Tibial artery (tissue), 4 donors: ENCODE measurements at places on chromosomes 4 and X.

GRCh38 chrX:110561034-110561433 is 202.4 kb downstream of the RTL9 start:
- no peaks in the 10 kb centered on the region for H3K4me1 ChIP-seq
- no peaks in the 10 kb centered on the region for H3K27me3 ChIP-seq
- H3K36me3 ChIP-seq = no peaks in the 10 kb centered on the region
- no peak overlapping the region for H3K4me3 ChIP-seq
- DNase-seq = no peak

- no peaks in the 10 kb centered on the region for H3K4me1 ChIP-seq
- H3K27ac ChIP-seq = no peak overlapping the region
- no peaks in the 10 kb centered on the region for H3K27me3 ChIP-seq
- no peak overlapping the region for H3K4me3 ChIP-seq
Observed at GRCh38 chr4:26179316-26179760, 141.5 kb upstream of the RBPJ start.

GRCh38 chrX:7730071-7730470 is 112.9 kb upstream of the VCX start:
- H3K36me3 ChIP-seq = no peaks in the 10 kb centered on the region
- no peak overlapping the region for H3K27ac ChIP-seq
- no peak for DNase-seq
- no peaks in the 10 kb centered on the region for H3K27me3 ChIP-seq
- H3K4me1 ChIP-seq = no peaks in the 10 kb centered on the region
- H3K4me3 ChIP-seq = no peak overlapping the region

GRCh38 chrX:70172221-70172620 is 5.1 kb upstream of the DGAT2L6 start:
- H3K4me3 ChIP-seq = no peak overlapping the region
- DNase-seq = no peak
- H3K27ac ChIP-seq = no peak overlapping the region

DNA sequence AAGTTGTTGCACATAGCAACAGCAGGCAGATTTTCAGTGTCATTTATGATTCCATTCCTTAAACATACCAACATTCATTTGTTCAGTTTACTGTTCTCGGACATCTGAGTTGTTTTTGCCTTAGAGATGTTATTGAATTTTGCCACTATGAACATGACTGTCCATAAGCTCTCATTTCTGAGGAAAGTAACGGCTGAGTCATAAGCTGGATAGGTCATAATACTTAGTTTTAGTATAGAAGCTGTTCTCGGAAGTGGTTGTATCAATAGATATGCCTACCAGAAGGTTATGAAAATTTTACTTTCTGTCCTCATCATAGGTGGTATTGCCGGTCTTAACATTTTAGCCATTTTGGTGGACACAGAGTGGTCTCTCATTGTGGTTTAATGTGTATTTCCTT is 157.1 kb upstream of the CLNK start:
- no peaks in the 10 kb centered on the region for H3K27me3 ChIP-seq
- no peaks in the 10 kb centered on the region for H3K4me1 ChIP-seq
- no peaks in the 10 kb centered on the region for H3K36me3 ChIP-seq
- no peak overlapping the region for H3K27ac ChIP-seq
- no peak overlapping the region for H3K4me3 ChIP-seq

DNA sequence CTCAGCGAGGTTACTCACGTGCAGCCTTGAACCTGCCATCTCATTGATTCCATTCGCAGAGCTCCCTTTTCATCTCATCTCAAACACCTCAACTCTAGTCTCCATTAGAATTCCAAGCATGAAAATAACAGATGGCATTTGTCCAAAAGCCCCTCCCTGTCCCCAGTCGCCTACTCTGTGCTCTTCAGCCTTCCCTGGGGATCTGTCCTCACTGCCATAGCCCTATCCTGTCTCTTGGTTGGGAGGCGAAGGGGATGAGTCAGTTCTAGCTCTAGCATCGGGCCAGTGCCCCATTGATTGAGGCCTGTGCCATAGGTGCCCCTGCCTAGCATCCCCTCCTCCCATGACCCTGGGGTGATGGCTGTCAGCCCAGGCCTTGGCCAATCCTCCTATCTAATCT is 134.0 kb upstream of the PJA1 start:
- DNase-seq = no peak
- H3K36me3 ChIP-seq = no peaks in the 10 kb centered on the region
- H3K27ac ChIP-seq = no peak overlapping the region

- no peak overlapping the region for H3K4me3 ChIP-seq
- no peak overlapping the region for H3K27ac ChIP-seq
- no peaks in the 10 kb centered on the region for H3K4me1 ChIP-seq
Observed at GRCh38 chrX:8586953-8587352, 122.3 kb downstream of the VCX3B start.

GRCh38 chr4:1958276-1959103 is 50.3 kb downstream of the NELFA start:
- H3K36me3 ChIP-seq = peaks cover 72% of the 10 kb centered on the region
- no peaks in the 10 kb centered on the region for H3K4me1 ChIP-seq
- no peak overlapping the region for H3K4me3 ChIP-seq
- no peaks in the 10 kb centered on the region for H3K27me3 ChIP-seq
- no peak for DNase-seq

DNA sequence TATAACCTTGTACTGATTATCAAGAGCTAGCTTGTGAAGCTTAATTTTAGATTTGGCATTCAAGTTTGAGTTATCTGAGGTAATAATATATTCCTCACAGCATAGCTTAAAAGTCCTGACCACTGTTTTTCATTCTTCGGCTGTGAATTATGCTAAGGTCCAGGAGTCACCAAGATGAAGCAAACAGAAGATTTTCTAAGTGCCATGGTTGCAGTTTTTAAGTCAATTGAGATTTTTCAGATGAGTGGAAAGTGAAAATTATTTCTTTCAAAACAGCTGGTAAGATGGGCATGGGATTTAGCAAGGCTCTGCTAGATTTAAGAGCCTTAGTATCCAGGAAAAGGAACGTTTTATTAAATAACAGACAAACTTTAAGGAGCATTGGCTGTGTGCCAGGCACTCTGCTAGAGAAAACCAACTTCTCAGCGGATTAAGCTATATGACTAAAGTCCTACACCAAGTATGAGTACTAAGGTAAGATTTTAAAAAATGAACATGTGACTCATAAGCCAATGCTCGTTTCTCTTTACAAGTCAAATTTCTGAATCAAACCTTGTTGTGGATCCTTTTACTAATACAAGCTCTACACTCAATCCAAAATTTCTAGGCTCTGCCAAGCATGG is 149.9 kb upstream of the IL15 start:
- H3K4me3 ChIP-seq = no peak overlapping the region
- no peaks in the 10 kb centered on the region for H3K27me3 ChIP-seq
- H3K27ac ChIP-seq = no peak overlapping the region

- DNase-seq = no peak
- no peak overlapping the region for H3K27ac ChIP-seq
- no peaks in the 10 kb centered on the region for H3K36me3 ChIP-seq
- no peaks in the 10 kb centered on the region for H3K4me1 ChIP-seq
- H3K4me3 ChIP-seq = no peak overlapping the region
- H3K27me3 ChIP-seq = no peaks in the 10 kb centered on the region
Observed at GRCh38 chr4:14504162-14504561, 498.1 kb upstream of the CPEB2 start.

DNA sequence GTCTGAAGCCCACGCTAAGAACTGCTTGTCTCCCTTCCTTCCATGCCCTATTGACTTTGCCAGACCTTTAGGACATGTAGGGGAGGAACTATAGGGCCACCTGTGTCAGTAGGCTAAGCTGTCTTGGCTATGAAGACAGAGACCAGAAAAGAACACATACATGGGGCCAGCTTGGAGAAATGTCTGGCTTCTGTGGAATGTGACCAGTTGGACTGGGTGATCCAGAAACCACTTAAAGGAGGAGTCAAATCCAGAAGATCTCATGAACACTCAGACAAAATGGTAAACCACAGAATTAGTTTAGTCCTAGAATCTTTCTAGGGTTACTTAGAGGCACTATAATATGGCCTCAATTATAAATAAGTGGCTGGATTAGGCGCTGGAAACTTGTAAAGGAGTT is 42.0 kb downstream of the PHKA2 start:
- H3K27ac ChIP-seq = no peak overlapping the region
- H3K4me1 ChIP-seq = no peaks in the 10 kb centered on the region
- DNase-seq = no peak
- no peak overlapping the region for H3K4me3 ChIP-seq
- no peaks in the 10 kb centered on the region for H3K36me3 ChIP-seq

DNA sequence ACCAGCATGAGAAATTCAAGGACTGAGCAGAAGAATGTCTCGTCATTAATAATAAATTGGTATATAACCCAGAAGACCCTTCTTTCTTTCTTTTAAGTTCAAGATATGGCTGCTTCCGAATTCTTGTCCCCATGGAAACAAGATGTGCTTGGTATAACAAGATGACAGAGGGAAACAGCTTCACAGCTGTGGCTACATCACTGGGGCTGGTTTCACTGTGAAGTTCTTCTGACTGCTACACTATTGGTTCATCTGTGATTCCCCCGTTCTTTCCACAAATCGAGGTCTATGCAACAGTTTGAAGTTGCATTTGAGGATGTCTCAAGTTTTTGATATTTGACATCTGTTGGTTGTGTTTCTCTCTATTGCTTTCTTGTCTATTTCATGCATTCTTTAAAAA is 12.3 kb upstream of the DTHD1 start:
- H3K4me3 ChIP-seq = no peak overlapping the region
- no peaks in the 10 kb centered on the region for H3K4me1 ChIP-seq
- H3K36me3 ChIP-seq = no peaks in the 10 kb centered on the region
- no peaks in the 10 kb centered on the region for H3K27me3 ChIP-seq
- H3K27ac ChIP-seq = no peak overlapping the region

GRCh38 chr4:112023402-112023950 is 121.8 kb upstream of the FAM241A start:
- no peak overlapping the region for H3K27ac ChIP-seq
- DNase-seq = no peak
- H3K4me3 ChIP-seq = no peak overlapping the region

DNA sequence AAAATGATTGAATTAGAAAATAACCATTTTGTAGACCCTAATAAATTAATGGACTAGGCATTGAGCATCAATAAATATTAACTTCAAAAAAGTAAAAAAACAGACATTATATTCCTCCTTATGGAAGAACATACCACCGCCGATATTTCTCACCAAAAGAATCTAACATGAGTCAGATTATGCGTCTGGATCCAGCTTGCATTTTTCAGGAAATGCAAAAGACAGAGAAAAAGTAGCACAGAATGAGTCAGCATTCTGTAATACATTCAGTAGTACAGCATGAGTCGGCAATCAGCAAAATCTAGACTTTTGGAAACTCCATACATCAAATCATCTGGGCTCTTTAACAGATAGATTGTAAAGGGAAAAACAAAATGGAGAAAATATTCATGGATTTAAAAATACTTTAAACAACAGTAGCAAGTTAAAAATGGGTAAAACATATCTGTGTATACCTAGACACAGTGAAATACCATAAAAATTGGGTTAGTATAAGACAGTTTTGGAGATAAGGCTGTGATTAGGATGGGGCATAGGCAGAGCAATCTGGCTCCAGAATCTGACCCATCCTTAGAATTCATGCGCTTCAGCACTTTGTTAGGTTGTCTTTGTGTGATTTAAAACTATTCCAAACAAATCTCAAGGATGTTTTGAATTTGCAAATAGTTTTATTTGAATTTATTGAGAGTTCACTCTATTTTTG is 633.0 kb upstream of the FAM241A start:
- no peak for DNase-seq
- no peak overlapping the region for H3K27ac ChIP-seq
- no peak overlapping the region for H3K4me3 ChIP-seq
- H3K36me3 ChIP-seq = no peaks in the 10 kb centered on the region
- no peaks in the 10 kb centered on the region for H3K27me3 ChIP-seq

DNA sequence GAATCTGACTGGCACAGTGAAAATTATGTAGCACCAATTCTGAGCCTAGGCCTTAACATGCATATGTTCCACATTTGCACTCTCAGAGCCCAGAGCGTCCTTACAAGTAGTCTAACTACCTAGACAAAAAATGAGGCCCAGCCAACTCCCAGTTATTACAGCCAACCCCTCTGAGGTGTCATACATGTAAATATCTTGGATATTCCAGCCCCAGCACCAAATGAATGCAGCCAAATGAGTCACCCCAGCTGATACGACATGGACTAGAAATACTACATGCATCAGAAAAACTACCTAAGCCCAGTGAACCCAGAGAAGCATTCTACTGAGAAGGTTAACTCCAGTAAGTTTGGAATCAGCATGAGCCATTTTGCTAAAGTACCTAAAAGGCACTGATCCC is 145.1 kb downstream of the STPG2 start:
- no peak overlapping the region for H3K4me3 ChIP-seq
- no peaks in the 10 kb centered on the region for H3K36me3 ChIP-seq
- no peak overlapping the region for H3K27ac ChIP-seq
- no peaks in the 10 kb centered on the region for H3K27me3 ChIP-seq
- DNase-seq = no peak
- H3K4me1 ChIP-seq = no peaks in the 10 kb centered on the region

DNA sequence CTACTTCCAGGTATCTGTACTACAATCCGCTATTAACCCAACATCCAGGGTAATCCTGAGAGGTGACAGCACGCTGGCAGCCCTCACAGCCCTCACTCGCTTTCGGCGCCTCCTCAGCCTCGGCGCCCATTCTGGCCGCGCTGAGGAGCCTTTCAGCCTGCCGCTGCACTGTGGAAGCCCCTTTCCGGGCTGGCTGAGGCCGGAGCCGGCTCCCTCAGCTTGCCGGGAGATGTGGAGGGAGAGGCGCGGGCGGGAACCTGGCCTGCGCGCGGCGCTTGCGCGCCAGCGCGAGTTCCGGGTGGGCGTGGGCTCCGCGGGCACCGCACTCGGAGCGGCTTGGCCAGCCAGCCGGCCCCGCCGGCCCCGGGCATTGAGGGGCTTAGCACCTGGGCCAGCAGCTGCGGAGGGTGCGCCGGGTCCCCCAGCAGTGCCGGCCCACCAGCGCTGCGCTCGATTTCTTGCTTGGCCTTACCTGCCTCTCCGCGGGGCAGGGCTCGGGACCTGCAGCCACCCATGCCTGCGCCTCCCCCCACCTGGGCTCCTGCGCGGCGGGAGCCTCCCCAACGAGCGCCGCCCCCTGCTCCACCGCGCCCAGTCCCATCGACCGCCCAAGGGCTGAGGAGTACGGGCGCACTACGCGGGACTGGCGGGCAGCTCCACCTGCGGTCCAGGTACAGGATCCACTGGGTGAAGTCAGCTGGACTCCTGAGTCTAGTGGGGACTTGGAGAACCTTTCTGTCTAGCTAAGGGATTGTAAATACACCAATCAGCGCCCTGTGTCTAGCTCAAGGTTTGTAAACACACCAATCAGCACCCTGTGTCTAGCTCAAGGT is 87.3 kb downstream of the PRSS12 start:
- H3K36me3 ChIP-seq = no peaks in the 10 kb centered on the region
- peak overlapping the region; percentile 42 for H3K4me3 ChIP-seq
- peaks cover 8% of the 10 kb centered on the region for H3K4me1 ChIP-seq
- H3K27ac ChIP-seq = no peak overlapping the region

DNA sequence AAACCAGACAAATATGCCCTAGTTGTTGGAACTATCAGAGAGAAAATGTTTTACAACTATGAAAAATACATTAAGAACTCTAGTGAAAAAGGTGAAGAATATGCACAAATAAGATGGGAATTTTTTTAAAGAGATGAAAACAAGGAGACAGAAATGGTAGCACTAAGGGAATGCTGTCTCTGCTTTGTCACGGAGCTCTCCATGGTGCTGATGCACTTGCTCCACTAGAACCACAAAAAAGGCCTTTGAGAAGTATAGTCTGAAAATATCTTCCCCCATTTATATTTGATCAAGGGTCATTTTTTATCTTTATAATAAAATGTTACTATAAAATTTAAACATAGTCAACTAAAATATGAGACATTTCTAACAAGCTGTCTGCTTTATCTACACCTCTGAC is 1655.5 kb upstream of the AGA start:
- no peak overlapping the region for H3K4me3 ChIP-seq
- no peaks in the 10 kb centered on the region for H3K27me3 ChIP-seq
- H3K4me1 ChIP-seq = no peaks in the 10 kb centered on the region
- H3K36me3 ChIP-seq = no peaks in the 10 kb centered on the region
- no peak overlapping the region for H3K27ac ChIP-seq
